ENCODE measurements at places on chromosomes 16 and 17.
A peak's percentile ranks its signal among the peaks of the same experiment; 100 is the strongest.

- no peak for DNase-seq
Measured at GRCh38 chr16:12576878-12577277, 226.8 kb downstream of the CPPED1 start.

DNA sequence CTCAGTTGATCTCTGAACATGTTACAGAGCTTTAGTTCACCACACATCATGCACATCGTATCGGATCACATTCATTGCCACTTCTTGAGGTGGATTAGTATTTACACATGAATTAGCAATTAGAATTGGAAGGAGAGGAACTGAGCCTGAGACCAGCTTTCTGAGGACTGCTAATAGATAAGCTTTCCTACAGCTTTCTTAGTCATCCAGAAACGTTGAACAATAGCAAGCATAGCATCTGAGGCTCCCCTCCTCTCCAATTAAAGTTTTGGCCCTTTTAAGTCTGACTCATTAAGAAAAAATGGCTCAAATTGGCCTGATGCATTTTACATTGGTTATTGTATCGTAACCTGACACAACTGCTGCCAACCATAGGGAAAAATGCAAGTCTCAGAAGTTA is 1130.4 kb downstream of the CDH8 start:
- DNase-seq: no peak

GRCh38 chr16:27551036-27551435 is 1.1 kb downstream of the KATNIP start:
- no peak for DNase-seq

- DNase-seq: no peak
Measured at GRCh38 chr17:55576237-55576995, 65.2 kb upstream of the SMIM36 start.

GRCh38 chr17:266701-267667 is 85.5 kb upstream of the DOC2B start:
- no peak for DNase-seq

GRCh38 chr16:67389911-67390815 is 3.1 kb downstream of the TPPP3 start:
- DNase-seq: no peak

DNA sequence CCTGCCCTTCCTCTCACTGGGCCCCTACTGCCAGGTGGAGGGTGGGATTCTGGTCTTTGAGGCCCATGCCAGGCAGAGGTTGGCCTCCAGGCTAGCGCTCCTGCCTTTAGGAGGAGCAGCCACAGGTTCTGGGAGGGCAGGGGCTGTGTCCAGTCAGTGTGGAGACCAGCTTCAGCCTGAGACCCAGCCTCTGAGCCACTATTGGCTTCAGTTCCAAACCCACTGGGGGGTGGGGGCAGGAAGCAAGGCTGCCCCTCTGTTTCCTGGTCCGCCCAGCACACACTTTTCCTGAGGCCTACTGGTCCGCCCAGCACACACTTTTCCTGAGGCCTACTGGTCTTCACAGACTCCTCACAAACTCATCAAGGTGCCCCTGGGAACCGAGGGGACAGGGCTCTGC is 16.4 kb downstream of the SLC5A10 start:
- no peak for DNase-seq

GRCh38 chr17:2837147-2837561 is 40.9 kb downstream of the RAP1GAP2 start:
- DNase-seq: no peak

GRCh38 chr17:13518261-13519000 is 83.3 kb downstream of the HS3ST3A1 start:
- DNase-seq: no peak

DNA sequence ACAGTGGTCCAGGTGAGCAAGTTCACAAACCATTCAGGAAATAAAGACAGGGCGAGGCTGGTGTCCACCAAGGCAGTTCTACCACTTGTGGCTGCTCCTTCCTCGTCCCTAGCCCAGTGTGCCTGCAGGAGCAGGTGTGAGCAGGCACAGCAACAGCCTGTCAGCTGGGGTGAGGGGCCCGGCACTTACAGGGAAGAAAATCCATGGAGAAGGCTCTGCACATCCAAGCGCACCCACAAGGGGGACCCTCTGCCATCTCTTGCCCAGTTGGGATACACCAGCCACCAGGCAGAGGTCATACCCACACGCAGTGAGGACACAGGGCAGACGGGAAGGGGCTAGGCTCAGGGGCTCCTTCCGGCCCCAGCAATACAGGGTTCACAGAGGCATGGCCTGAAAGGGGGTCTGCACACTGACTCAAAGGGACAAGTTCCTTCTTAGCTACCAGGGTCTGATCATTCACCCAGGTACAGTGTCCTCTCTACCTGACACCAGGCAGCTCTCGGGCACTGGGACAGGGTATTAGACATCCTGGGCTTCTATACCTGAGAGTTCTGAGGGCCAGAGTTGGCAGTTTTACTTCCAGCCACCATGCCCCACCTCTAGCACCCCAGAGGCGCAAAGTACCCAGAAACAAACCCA is 27.0 kb downstream of the CDIP1 start:
- peak; percentile 30 for DNase-seq

GRCh38 chr16:24051125-24051524 is 205.0 kb upstream of the CACNG3 start:
- no peak for DNase-seq
